Fibroblast of villous mesenchyme (primary cell): ENCODE measurements at places on chromosomes 16 and 17. TPM values are rescaled to one million over a fixed set of nuclear protein-coding genes. Genes with fewer than 3 reads are reported as not detected.
A peak's percentile ranks its signal among the peaks of the same experiment; 100 is the strongest.

Gene SYNGR3
- 1.6 and 2.6 TPM in 2 replicates for total RNA-seq

Gene PLA2G10
- total RNA-seq, result not detected in 2 replicates

Gene MPV17L
- 0.64 and 1.3 TPM in 2 replicates for total RNA-seq

DNA sequence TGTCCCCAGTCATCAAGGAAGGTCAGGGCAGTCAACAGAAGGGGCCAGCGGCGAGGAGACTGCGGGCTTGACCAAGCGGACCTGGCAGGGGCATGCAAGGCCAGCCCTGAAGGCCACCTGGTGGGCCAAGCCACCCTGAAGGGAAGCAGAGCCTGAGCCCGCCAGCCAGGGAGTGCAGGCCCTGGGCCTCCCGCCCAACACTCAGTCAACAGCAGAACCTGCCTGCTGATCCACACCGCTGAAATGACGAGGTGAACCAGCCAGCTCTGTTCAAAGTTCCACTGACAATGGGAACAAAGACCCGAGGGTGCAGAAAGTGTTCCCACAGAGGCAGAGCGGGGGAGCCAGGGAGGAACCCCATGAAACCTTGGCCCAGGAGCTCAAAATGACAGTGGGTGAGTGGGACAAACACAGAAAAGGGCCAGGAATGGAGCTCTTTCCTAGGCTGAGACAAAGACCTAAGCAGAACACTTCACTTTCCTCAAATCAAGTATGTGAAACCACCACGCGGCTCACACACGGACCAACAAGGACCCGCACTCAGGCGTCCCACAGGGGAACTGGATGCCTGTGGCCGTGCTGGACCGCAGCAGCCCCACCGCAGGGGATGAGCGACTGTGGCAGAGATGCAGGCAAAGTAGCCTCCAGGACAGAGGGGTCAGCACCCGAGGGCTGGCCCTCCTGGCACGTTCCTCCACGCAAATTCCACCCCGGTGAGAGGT, 12.0 kb downstream of the AXIN1 start:
- DNase-seq, result no peak

GRCh38 chr17:19670908-19671307, 22.4 kb downstream of the ALDH3A2 start:
- no peak for DNase-seq

DNA sequence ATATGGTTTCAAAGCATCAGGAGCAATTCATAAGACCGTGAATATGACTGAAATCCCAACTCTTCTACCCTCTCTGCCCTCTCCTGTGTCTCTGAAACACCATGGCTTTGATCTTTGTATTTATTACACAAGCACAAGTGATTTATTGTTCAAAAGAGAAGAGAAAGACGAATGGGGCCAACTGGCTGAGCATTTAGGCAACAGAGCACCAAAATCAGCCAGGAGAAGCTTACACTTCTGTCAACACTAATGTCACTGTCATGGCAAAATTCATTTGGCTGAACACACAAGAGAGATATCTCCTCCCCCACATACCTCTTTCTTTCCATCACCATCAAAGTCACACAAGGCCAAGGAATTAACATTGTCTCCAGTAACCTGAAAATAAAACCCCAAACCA, 9.3 kb downstream of the BBS2 start:
- no peak for DNase-seq

- DNase-seq, result peak; percentile 40
These were observed 3.1 kb upstream of the KRT36 start for GRCh38 chr17:41492771-41493170.

DNA sequence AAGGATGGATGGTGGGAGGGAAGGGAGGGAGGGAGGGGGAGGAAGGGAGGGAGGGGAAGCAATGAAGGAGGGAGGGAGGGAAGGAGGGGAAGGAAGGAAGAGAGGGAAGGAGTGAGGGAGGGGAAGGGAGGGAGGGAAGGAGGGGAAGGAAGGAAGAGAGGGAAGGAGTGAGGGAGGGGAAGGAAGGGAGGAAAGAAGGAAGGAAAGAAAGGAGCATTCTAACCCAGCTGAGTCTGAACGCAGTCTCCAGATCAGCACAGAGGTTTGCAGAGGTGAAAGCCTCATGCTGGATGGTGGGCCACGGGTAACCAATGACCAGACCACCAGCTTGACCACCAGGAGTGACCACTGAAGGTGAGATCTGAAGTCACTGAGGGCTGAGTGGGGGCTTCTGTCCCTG, 18.6 kb downstream of the CCL17 start:
- no peak for DNase-seq

DNA sequence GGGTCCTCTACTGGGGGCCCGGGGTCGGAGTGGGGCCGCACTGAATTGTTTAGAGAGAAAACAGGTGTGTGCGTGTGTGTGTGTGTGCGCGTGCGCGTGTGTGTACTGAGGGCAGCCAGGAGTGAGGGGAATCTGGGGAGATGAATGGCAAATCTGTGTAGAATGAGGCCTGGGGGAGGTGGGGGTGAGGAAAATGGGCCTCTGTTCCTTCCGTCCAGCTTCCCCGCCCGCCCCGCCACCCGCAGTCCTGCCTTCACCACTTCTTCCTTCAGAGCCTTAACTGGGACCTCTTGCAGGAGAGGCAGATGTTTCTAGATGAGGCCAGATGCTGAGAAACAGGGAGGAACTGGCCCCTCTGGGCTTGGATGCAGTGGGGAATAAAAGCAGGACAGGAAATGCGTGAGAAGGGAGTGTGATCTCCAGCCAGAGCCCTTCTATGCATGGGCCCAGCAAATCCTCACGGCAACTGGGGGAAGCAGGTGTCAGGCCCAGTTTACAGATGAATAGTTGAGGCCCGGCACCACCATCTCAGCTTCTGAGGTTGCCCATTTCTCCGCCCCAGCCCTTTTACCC, 29.7 kb upstream of the NGFR start:
- no peak for DNase-seq

GRCh38 chr16:8670014-8670560, 4.3 kb upstream of the ABAT start:
- DNase-seq, result no peak

- DNase-seq, result peak; percentile 29
These were observed 11.5 kb upstream of the SCN4A start for GRCh38 chr17:63984236-63984635.

GRCh38 chr16:72952811-72953271, 95.1 kb downstream of the ZFHX3 start:
- peak; percentile 91 for DNase-seq

DNA sequence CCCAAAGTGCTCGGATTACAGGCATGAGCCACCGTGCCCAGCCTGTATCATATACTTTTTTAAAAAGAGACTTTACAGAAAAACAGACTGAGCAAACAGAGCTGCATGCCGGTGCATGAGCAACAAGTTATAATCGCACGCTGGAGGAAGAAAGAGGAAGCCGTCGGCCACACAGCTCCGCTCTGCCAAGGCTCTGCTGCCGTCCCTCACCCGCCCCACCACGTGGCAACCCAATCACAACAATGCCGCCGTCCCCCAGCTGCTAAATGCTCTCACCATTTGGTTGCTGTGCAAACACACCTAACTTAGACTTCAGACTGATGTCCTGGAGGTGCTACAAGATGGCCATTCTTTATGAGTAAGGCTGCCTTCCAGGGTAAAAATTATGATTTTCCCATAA, 83.5 kb downstream of the ADCY9 start:
- DNase-seq, result no peak

DNA sequence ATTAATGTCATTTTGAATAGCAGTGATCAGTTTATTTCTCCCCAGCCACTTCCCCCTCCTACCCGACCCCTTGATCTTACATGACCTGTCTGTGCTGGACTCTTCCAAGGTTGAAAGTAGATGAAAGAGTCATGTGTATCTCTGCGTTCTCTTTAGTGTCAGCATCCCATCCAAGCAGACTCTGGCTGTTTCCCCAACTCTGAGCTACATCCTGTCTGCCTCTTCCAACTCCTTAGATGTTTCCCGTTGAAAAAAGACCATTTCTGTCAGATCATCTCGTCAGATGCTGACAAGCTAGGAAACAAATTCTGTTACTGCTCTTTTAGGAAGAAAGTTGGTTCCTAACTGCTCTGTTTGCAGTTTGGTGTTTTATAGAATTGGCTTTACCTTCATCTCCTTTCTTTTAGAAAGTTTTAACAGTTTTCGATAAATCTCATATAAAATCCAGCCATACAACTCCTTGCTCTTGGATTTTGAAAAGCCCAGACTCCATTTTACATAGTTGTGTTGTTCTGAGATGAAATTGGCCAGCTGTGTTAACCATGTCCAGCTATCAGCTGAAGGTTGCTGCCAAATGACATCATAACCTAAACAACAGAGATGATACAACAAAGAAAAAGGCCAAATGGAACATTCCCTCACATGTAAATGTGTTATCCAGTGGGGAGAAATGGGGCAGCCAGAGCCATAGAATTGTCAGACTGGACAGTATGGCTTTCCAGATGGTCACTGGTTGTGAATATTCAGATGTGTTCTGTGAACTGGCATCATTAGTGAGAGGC, 43.5 kb downstream of the CYB561 start:
- DNase-seq, result peak; percentile 50

DNA sequence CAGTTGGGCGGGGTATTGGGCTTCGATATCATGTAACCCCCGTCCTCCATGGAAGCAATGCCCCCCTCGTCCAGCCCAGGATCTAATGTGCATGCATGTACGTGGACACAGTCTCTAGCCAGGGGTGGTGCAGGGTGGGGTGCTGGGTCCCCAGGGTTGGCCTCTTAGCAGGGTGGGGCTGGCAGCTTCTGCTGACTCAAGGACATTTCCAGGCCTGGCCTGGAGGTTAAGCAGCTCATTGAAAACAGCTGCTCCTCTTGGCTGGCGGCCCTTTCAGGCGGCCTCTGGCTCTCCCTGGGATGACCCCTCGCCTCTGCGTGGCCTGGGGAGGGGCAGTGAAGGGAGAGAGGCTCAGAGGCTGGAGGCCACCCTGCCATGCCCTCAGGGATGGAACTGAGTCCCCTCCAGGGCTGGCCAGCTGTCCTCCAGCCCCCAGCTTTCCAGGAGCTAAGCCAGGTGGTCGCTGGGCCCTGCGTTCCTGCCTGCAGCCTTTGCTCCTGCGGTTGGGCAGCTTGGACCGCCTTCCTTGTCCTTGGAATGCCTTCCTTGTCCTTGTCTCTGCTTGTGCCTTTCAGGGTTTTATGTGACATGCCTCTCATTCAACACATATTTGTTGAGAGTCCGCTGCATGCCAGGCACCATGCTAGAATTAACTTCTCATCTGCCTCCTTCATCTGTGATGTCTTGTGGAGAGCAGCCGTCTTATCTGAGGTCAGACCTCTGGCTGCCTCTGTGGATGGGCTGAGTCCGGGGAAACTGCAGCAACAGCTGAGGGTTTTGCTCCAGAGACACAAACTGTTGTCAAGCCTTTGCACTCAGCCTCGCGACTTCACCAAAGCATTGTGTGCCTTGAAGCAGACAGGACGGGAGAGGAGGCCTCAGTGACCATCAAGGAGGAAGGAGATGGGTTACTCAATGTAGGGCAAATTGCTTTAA, 26.6 kb downstream of the MRC2 start:
- peak; percentile 93 for DNase-seq

DNA sequence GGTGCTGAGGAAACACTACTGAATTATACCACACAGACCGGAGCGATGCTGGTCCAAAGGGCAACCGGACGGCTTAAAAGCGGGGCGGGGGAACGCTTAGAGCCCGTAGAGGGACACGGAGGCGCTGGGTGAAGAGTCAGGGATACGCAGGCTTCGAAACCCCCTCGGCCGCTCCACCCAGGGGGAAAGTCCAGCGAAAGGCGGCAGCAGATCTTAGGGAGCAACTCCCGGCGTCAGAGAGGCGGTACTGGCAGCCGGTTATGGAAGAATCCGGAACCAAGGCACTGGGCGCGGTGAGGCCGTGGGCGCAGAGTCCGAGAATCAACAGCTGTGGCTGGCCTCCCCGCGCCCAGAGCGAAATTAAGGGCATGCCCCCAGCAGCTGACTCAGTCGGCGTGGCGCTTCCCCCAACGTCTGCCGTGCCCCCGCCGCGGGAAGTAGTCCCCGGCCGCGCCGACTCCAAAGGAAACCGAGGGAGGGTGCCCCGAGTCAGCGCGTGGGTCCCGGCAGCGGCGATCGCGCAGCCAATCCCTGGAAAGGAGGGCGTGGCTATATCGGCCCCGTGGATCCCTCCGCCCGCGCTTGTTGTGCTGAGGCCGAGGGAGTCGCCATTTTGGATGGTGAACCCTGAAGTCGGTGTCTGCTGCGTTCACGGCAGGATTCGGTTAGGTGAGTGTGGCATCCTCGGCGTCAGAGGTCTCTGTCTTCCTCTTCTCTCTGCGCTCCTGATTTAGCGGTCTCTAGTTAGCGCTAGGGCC, at the start of gene IST1:
TSS of gene IST1 (plus strand) at position 611 of the 758 bp plus-strand sequence. CDS start 20,110 bp downstream, outside the sequence.
- DNase-seq, result peak; percentile 99
